ENCODE measurements at places on chromosomes 2 and 18.

GRCh38 chr2:19929226-19929625 lies 27.4 kb upstream of the TTC32 start:
- DNase-seq = no peak

DNA sequence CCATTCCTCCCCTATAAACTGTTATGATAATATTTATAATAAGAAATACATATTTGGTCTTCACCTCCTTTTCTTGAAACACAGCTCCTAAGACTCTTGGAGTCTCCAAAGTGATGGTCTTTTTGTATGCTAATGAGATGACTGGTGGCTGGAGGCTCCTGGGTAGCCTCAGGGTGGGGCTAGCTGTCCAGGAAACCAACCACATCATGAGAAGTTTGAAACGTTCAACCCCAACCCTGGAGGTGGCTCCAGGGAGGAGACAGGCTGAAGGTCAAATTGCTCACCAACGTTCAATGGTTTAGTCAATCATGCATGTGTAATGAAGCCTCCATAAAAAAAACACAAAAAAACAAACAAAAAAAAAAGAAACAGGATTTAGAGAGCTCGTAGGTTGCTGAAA lies 298.7 kb upstream of the MGAT5 start:
- no peak for DNase-seq

DNA sequence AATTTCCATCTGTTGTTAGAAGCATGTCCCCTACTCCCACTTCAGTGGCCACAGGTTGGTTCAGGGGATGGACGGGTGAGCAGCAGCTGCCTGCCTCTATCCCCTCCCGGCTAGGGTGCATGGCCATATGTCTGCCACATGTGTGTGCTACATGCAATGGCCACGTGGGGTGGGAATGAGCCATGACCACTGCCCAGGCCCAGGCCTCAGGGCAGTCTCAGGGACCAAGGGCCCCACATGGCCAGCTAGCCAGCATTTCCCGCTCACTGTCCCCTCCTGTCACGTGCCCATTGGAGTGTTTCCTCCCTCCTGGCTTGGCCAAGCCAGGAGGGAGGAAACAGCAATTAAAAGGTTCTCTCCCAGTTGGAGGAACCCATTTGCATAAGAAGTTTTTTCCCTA lies 117.1 kb downstream of the KCNS3 start:
- DNase-seq = no peak

DNA sequence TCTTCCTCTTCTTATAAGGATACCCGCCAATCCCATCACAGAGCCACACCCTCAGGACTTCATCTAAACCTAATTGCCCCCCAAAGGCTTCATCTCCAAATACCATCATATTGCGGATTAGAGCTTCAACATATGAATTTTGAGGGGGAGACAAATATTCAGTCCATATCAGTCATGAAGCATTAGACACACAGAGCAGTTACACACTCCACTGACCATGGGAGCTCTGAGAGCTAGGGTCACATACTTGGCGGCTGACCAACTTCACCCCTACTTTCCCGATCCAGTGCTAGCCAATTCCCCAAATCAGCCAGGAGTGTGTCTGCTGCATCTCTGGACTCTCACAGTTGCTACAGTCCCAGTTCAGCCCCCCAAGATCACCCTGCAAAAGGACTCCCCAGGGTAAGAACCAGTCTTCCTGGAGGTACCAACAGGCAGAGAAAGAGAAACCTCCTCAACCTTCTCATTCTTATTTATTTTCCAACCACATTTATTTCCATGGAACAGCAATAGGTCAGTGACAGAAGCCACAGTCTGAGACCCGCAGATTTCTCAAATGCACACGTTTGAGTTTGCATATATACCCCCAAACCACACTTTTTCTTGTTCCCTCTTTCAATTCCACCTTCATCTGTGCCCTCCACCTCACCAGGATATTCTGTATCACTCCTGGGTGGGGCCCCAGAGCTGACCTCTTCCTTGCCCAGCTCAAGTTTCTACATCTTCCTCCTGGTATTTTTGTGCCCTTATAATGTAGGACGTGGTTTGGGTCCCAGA lies 33.3 kb downstream of the SPP2 start:
- no peak for DNase-seq

GRCh38 chr2:8835279-8835678 lies 2.1 kb downstream of the KIDINS220 start:
- no peak for DNase-seq

GRCh38 chr2:114049826-114050225 lies 159.9 kb downstream of the ACTR3 start:
- DNase-seq = no peak

DNA sequence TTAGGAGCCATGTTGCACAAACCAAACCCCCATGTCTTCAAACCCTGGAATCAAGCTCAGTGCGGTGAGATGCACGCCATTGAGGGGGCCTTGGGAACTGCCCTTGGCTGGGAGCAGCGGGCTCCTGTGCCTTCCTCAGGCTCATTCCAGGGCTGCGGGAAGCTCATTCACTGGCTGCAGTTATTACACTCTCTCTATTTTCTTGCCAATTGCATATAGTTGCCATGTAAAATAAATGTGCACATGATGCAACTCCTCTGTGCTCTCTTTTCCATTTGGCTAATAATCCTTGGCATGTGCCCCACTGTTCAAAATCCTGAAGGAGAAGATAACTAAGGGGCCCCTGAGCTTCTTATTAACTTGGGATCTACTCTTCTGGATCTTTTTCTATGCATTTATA lies 74.7 kb downstream of the KCTD1 start:
- DNase-seq = no peak

DNA sequence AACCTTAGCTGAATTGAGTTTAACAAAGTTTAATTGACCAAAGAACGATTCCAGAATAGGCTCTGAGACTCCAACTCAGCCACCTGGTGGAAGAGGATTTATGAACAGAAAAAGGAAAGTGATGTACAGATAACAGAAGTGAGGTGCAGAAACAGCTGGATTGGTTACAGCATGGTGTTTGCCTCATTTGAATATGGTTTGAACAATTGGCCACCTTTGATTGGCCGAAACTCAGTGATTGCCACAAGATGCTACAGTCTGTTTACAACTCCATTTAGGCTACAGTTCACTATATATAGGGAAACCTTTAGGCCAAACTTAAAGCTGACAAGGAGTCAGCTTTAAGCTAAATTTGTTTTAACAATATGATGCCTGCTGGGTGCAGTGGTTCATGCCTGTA lies 28.1 kb upstream of the SLC35G4 start:
- no peak for DNase-seq

GRCh38 chr2:31208240-31208639 lies 9.1 kb downstream of the CAPN14 start:
- no peak for DNase-seq

DNA sequence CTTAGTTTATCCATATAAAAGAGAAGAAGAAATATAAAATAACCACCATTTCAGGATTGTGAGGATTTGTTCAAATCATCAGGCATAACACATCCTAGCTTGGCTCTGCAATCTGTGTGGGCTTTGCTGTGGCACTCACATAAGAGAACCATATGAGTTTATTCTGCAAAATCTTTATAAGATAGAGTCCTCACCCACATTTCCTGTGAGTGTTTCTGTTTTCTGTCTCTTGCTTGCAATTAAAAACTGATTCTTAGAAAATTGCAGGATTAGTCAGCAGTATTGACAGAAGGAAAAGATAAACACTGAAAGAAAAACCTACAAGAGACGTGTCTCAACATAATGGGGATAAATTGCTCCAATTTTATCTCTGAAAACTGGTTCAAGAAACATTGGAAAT lies 258.5 kb downstream of the RND3 start:
- DNase-seq = no peak

DNA sequence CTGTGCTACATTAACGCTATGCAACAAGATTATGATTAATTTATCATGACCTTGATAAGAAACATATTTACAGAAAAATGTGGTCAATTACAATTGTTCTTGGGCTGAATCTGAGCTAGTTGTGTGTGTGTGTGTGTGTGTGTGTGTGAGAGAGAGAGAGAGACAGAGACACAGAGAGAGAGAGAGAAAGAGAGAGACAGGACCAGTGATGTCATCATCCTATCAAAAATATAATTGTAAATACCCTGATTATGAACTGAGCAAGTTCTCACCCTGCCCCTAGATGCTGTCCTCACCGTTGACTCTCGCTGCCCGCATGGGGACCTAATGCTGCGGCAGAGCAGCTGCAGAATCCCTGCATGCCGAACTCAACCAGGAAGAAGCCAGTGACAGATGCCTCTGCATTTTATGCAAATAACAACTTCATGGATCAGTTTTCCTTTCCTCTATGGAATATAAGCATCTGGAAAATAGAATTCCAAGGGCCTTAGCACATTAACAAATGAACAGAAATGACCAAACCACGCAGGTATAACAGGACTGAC lies 512.5 kb downstream of the PLCL1 start:
- DNase-seq = no peak

GRCh38 chr2:2941205-2941604 lies 436.4 kb downstream of the EIPR1 start:
- no peak for DNase-seq

- DNase-seq = peak; percentile 68
Measured at GRCh38 chr2:231687133-231687852, 21.0 kb upstream of the PTMA start.

GRCh38 chr2:68316111-68316510 lies 3.6 kb downstream of the CNRIP1 start:
- no peak for DNase-seq

GRCh38 chr18:60202708-60203107 lies 169.9 kb downstream of the MC4R start:
- no peak for DNase-seq

DNA sequence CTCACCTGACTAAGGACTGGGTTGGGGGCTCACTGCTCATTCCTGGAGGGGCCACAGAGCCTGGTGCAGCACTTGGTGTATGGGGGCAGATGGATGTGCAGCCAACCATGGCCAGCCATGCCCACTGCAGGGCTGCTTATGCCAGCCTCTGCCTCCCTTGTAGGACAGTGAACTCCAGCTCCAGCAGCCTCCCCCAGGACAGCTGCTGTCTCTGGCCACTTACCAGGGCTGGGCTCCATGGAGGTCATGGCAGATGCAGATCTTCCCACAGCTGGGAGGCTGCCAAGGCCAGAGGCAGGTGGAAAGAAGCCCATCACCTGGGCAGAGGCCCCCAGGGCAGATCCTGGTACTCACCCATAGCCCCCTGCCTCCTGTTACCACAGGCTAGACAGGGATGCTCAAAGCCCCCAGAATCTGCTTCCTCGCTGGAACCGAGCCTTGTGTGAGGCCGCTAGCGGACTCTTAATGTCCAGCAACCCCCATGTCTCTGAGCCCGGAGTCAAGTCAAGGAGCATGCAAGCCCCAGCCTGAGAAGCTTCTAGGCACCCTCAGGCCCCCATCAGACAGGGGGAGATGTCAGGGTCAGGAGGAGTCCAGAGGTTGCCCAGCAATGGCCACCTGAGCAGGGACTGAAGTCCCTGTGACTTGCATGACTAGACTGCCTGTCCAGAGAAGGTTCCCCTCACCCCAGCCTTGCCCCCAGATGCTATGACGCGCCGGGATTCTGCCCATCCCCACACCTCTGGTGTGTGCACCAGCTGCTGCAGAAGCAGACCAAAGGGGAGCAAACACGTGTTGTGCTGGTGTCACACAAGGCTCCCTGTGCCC lies 123.6 kb downstream of the TWIST2 start:
- DNase-seq = no peak

DNA sequence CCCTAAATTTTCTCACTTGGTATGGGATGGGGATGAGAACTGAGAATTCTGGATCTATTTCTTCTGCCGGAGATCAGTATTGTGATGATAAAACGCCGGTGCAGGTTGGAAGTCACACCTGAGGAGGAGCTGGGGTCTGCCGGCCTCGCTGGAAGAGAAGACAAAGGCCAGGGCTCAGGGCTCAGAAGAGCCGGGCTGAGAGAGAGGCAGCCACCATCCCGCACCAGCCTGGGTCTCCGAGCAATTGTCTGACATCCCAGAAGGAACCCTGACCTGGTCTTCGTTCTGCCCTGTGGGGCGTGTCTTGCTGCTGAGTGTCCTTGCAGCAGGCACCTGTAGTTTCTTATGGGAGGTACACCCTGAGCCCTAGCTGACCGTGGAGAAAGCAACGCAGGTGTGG lies 31.4 kb upstream of the SALL3 start:
- DNase-seq = no peak

GRCh38 chr2:173271825-173272224 lies 82.8 kb upstream of the CDCA7 start:
- no peak for DNase-seq

- no peak for DNase-seq
Measured at GRCh38 chr18:54867131-54867530, 38.9 kb downstream of the RAB27B start.

DNA sequence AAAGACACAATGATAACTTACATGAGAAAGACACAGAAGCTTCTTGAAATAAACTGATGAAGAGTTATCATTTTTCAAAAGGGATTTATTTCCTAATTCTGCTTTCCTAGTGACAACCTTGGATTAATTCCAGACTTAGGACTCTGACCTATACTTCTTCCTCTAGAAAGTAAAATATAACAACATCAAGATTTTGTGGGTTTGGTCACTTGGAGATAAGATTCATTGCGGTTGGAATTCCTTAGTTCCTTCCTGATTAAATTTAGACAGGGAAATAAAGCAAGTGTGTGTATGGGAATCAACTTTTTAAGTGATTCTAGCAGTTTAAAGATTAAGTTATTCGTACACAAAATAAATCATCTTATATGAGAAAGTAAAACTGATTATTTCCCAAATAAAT lies 208.4 kb upstream of the CCDC150 start:
- no peak for DNase-seq

- DNase-seq = no peak
Measured at GRCh38 chr2:113940891-113941290, 51.0 kb downstream of the ACTR3 start.

- no peak for DNase-seq
Measured at GRCh38 chr2:30136764-30137444, 9.9 kb upstream of the YPEL5 start.

DNA sequence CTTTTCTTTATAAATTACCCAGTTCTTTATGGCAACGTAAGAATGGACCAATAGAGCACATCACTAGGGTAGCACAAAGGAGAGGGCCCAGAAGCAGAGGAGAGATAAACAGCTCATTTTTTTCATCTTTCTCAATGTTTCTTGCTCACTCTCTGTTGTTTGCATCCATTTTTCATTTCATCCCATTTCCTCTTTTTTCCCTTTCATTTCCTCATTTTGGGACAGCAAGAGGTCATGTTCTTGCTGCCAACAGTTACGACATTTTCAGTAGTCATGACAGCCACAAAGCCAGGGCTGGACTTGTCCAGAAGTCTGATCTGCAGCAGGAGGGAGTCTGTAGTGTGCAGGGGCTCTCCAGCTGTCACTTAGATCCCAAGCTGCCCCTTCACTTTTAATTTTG lies 52.7 kb upstream of the CYP1B1 start:
- DNase-seq = no peak

- DNase-seq = no peak
Measured at GRCh38 chr2:207833251-207833751, 63.6 kb upstream of the FZD5 start.

DNA sequence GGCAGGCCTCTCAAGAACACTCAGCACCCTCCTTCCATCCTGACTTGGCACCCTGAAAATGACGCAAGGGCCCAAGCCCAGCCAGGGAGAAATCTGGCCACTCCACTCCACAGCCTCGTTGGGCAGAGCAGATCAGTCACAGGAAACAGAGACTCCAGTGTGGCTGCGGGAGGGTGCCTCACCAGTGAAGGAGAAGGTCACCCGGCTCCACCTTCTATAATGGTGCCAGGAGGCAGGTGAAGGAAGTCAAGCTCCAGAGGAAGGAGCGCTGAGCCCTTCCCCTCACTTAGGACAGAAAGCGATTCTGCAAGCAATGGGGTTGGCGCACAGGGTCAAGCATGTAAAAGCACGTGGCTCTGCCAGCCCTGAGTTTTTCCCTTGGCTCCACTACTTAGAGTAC lies 35.3 kb downstream of the CRACDL start:
- no peak for DNase-seq

- DNase-seq = no peak
Measured at GRCh38 chr2:235168174-235168979, 216.6 kb downstream of the SH3BP4 start.

- no peak for DNase-seq
Measured at GRCh38 chr18:63895190-63895589, 7.7 kb downstream of the SERPINB2 start.
